Fibroblast of lung (primary cell): ENCODE measurements at places on chromosomes 2 and 18. TPM values are rescaled to one million over a fixed set of nuclear protein-coding genes. Genes with fewer than 3 reads are reported as not detected.

SERPINB10 gene
- total RNA-seq, result not detected in 2 replicates

DYSF gene
- under 0.01 TPM in 1 of 2 replicates, not detected in the other for total RNA-seq

SERPINB13 gene
- total RNA-seq, result not detected in 2 replicates

UGT1A4 gene
- not detected in 2 replicates for total RNA-seq

CYP1B1 gene
- 94.1 and 97.3 TPM in 2 replicates for total RNA-seq

ALLC gene
- not detected in 2 replicates for total RNA-seq

FBXO48 gene
- total RNA-seq, result 0.26 and 0.33 TPM in 2 replicates

ARHGAP15 gene
- under 0.01 TPM in 1 of 2 replicates, not detected in the other for total RNA-seq

YES1 gene
- 49.5 and 79.6 TPM in 2 replicates for total RNA-seq

RAB17 gene
- 0.17 and 0.26 TPM in 2 replicates for total RNA-seq

TUBB8B gene
- not detected in 2 replicates for total RNA-seq

FBLN7 gene
- 0.51 and 0.99 TPM in 2 replicates for total RNA-seq

TANC1 gene
- 30.8 and 41.9 TPM in 2 replicates for total RNA-seq

AFG3L2 gene
- 38.5 and 41.0 TPM in 2 replicates for total RNA-seq

ANKRD62 gene
- total RNA-seq, result not detected in 2 replicates

NT5DC4 gene
- not detected in 2 replicates for total RNA-seq
